NCI-H2029 (cell line): ENCODE measurements at places on chromosomes 6 and 20.

DNA sequence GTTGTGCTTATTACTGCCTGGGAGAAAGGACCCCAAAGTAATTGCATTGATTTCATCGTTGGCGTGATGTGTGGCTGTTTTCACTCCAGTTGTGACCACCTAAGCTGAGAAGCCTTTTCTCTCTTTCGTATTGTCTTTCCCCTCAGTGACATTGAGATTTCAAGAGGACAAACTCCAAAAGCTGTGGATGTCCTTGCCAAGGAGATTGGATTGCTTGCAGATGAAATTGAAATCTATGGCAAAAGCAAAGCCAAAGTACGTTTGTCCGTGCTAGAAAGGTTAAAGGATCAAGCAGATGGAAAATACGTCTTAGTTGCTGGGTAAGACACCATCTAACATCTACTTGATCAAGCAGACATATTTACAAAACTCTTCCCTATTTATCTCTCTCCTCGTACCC is 60.5 kb downstream of the MTHFD1L start:
- DNase-seq: no peak

GRCh38 chr6:118306392-118307238 is 241.5 kb upstream of the PLN start:
- DNase-seq: no peak

- no peak for DNase-seq
These were observed 483.0 kb upstream of the ID4 start for GRCh38 chr6:19354181-19354580.

DNA sequence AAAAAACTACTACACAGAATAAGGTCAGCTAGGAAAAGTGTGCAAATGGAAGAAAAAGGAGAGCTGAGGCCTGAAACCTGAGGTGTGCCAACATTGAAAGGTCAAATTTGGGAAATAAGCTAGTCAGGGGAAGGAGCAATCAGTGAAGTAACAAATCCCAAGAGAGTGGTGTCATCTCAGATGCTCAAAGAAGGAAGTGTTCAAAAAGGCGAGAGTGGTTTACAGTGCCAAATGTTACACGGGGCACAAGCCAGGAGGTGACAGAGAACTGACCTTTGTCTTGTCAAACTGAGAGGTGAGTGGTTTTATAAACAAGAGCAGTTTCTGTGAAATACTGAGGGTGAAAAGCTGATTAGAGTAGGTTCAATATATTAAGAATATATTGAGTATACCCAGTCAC is 83.0 kb upstream of the TCF21 start:
- no peak for DNase-seq

- no peak for DNase-seq
These were observed 202.5 kb downstream of the ISM1 start for GRCh38 chr20:13423472-13424173.

- no peak for DNase-seq
These were observed 411.8 kb downstream of the PREX1 start for GRCh38 chr20:48416002-48416401.

- DNase-seq: no peak
These were observed 73.9 kb downstream of the BANF2 start for GRCh38 chr20:17773619-17774018.

- no peak for DNase-seq
These were observed 46.3 kb downstream of the NINL start for GRCh38 chr20:25538838-25539665.
